Tongue (tissue), 3 donors: ENCODE measurements at places on chromosomes 4 and X.

DNA sequence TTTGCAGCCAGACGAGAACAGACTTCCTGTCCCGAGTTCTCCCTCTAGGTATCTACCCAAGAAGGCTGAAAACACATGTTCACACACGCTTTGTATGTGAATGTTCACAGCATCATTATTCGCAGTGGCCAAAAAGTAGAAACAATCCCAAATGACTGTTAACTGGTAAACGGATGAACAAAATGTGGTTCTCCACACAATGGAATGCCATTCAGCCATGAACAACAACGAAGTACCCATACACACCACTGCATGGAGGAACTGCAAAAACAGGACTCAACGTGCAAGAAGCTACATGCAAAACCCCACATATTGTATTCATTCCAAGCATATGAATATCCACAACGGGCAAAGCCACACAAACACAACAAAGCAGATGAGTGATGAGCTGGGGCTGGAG, 45.0 kb downstream of the PDHA1 start:
- DNase-seq = no peak

DNA sequence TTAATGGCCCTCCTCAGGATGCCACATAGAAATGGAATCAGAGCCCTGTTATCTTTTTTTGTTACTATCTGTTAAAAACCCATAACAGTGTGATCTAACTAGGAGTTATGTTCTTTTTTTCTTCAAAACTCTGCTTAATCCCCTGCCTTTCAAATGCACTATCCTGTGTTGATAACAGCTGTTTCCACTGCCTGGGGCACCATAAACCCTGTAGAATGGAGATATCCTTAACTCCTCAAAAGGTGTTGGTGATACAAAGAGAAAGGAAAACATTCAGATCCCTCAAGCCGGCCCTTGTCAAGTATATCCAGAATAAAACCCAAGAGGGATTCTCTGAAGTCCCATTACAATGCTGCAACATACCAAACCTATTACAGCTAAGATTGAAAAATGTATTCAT, 108.6 kb downstream of the ACTRT1 start:
- DNase-seq = no peak

DNA sequence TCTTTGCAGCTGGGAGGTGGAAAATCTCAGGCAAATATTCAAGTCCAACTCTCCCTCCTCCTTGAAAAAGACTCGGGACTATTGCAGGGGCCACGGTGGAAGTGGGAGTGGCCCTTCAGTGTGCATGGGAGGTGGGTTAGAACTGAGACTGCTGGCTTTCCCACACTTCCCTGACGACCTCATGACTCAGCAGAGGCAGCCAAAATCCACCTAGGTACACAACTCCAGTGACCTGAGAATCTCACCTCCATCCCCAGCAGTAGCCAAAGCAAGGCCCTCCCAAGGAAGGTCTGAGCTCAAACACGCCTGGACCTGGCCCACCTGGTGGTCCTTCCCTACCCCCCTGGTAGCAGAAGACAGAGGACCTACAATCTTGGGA, 6.2 kb upstream of the UGT2B17 start:
- DNase-seq = no peak

DNA sequence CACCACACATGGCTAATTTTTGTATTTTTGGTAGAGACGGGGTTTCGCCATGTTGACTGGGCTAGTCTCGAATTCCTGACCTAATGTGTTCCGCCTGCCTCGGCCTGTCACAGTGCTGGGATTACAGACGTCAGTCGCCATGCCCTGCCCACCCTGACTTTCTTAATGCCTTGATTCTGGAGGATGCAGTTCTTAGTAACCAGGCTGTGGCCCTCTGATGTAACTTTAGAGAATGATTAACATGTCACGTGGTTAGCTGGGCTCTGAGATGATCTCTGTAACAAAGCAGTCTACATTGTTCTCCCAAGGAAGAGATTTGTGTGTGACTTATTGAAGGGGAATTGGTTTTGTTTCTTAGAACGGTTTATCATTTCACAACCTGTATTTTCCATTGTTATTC, 30.6 kb downstream of the ANK2 start:
- no peak for DNase-seq

GRCh38 chr4:44257461-44257860, 191.1 kb downstream of the KCTD8 start:
- DNase-seq = peak; percentile 14

DNA sequence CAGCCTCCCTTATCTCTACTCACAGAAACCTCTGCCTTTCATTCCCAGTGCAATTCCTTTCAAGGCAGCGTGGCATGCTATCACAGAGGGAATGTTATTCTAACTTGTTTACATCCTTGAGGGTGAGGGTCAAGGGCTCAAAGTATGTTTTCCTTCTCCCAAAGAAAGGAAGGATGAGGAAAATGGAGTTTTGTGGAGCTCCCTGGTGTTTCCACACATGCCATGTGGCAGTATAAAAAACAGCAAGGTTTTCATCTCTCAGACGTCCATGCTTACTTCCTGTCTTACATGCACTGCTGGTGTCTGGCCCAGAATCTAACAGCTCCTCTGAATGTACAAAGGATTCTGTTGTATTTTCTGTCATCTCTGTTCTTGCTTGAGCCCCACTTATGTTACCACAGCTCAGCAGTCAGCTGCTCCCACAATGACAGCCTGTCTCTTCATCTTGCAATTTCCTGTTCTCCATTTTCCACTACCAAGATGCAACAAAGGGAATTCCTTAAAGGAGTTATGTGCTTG, 128.0 kb downstream of the SNCA start:
- peak; percentile 56 for DNase-seq

DNA sequence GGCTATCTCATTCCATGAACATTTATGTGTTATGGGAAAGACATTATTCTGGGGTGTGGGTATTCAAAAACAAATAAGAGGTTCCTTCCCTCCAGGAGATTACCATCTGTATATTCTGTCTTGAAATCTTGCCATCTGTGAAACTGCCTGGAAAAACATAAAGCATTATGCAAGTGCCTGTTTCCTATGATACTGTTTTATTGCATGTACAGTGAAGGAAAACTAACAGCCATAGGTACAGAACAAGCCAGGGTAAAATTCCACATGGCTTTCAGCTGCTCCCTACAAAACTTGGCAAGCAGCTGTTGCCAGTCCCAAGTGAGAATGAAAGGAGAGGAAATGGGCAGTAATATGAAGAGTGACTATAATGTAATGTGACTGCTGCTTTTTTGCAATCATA, 136.0 kb downstream of the GUCY2F start:
- DNase-seq = peak; percentile 22

DNA sequence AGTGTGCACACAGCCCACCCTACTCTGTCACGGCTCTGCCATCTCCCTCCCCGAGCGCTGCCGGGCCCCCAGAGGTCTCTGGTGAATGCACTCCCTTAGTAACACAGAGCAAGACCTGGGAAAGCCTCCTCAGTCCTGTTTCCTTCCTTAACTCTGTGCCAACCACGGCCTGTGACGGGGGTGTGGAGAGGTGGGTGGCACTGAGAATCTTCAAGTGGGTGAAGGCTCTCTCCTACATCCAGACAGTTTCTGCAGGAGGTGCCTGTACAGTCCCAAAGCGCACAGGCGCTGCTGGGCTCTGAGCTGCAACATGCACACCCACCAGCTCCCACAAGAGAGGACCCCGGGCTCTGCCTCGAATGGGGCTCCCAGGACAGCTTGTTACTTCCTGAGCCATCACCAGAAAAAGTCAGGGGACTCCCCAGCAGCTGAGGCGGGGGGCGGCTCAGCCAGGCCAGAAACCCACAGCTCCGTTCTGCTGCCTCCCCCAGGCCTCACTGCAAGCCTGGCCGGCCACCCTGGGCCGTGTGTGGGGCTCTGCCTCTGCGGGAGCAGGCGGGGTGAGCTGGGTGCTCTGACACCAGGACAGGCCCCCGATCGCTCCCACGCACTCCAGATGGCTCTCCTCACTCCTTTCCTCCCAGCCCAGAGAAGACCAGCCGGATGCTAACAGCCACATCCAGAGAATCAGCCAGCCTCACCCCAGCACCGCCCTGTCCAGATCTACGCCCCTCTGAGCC, 29.7 kb downstream of the FAM53A start:
- DNase-seq = no peak

GRCh38 chrX:132373610-132374009, 115.2 kb downstream of the MBNL3 start:
- DNase-seq = no peak

DNA sequence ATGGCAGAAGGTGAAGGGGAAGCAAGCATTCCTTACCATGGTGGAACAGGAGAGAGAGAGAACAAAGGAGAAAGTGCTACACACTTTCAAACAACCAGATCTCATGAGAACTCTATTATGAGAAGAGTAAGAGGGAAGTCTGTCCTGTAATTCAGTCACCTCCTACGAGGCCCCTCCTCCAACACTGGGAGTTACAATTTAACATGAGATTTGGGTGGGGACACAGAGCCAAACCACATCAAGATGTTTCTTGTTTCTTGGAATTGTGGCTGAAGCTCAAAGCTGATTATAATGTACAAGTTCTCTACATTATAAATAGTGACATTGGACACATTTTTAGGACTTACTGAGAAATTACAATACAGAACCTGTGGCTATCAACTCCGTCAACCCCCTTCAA, 29.5 kb upstream of the TAPT1 start:
- no peak for DNase-seq

DNA sequence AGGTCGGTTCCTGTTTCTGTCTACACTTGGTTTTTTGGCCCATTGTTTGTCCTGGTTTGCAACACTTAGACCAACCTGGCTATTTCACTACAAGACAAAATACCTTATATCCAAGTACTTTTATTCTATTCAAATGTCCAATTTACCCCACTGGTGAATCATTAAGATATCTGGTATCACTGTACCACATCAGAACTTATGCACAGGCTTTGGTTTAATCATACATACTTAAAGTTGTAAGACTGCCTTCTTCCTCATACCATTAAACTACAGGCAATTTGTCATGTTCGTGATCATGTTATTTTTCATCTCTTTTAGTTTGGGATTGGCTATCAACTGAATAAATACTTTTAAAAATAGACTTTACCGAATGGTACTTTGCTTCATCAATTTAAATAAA, 53.0 kb upstream of the ATOH1 start:
- DNase-seq = no peak

- DNase-seq = no peak
These were observed 10.8 kb upstream of the RENBP start for GRCh38 chrX:153955228-153955732.

DNA sequence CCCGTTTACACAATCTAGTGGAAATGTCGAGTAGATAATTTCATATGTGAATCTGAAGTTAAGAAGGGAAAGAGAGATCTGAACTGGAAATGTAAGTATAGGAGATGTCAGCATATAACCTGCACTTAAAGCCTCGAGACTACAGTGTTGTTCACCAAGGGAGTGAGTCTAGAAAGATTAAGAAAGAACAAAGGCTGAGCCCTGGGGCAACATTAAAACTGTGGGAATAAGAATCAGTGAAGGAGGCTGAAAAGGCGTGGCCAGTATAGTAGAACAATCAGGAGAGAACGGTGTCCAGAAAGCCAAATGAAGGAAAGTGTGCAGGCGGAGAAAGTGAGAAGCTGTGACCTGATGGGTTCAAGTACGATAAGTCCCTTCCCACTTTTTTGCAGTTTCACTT, 118.8 kb upstream of the TENM3 start:
- no peak for DNase-seq

DNA sequence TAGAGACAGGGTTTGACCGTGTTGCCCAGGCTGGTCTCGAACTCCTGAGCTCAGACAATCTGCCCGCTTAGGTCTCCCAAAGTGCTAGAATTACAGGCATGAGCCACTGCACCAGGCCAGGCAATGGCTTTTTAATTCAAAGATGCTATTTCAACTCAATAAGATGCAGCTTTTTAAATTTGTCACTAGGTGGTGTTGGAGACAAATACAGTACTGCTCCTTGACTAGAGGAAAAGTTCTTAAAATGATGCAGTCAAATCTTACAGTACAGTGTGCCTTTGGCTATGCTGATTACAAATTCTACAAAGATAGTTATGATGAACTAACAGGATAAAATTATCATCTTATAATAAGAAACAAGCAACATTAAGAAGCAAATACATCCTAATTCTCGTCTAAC, 441.1 kb downstream of the KCNIP4 start:
- DNase-seq = peak; percentile 2

- DNase-seq = peak; percentile 92
These were observed 1.2 kb upstream of the MORF4L2 start for GRCh38 chrX:103687696-103688201.

DNA sequence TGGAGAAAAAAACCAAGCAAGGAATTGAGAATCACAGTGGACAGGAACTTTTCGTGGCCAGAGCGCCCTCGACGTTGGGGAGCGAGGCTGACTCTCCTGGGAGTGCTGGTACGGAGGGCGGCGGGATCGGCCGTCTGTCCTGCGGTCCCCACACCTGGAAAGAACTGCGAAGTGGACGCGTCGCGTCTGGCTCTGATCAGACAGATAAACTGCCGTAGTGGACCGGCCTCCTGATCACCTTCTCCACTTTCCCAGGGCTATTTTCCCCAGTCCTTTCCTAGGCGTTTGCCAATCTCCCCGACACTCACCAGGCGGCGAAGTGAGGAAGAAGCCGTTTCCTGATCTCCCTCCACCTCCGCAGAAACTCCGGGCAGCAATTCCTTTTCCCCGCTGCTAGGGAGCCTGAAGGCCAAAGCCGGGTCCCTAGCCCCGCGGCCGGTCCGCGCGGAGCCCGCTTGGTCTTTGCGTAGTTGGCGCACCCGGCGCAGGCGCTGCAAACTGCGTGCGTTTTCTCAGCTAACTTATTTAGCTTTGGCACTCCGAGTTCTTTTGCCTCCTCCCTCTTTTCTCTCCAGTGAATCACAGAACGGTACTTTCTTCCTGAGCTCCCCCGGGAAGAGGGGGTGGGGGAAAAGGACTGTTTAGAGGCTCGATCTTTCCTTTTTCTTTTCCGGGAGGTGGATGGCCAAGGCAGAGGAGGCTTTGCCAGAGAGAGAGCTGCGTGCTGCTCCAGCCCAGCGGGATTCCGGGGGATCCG, at the start of gene ARSJ:
TSS of gene ARSJ (minus strand) at position 500 of the 757 bp plus-strand sequence. CDS start 813 bp downstream, outside the sequence.
- DNase-seq = peak; percentile 75
